ENCODE measurements at places on chromosomes 16 and 17. TPM values are rescaled to one million over a fixed set of nuclear protein-coding genes. Genes with fewer than 3 reads are reported as not detected.
A peak's percentile ranks its signal among the peaks of the same experiment; 100 is the strongest.

DNA sequence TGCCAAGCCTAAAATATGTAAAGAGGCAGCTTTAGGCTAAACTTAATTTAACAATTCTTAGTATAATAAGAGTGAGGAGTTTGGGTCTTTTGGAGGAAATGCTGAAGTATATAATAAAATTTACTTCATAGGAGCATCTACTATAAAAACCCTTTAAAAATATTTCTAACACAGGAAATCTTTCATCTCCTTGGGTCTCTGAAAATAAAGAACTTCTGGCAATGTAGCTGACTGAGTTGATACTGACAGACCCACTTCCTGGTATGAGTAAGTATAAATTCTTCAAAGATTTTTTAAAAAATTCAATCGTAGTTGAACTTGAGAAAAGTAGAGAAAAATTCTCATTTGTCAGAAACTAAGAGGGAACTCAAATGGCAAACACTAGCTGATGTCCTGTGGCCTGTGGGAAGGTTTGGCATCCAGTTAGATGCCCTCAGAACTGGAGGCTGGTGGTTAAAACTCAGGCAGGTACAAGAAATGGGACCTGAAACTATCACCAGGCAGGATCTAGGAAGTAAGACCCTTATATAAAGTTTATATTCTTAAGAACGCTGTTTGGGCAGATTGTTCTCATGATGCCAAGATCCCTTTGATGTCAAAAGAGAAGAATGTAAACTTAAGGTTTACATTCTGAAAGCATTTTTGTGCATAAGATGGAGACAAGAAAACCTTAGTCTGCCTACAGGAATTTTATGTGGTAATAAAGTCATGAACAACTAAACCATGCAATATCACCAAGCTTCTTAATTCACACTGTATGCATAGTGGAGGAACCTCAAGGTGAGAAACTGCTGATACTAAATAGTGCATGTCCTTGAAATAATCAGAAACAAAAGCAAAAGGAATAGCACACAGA, 6.2 kb downstream of the KRTAP4-6 start:
- peak; percentile 71 for DNase-seq

DNA sequence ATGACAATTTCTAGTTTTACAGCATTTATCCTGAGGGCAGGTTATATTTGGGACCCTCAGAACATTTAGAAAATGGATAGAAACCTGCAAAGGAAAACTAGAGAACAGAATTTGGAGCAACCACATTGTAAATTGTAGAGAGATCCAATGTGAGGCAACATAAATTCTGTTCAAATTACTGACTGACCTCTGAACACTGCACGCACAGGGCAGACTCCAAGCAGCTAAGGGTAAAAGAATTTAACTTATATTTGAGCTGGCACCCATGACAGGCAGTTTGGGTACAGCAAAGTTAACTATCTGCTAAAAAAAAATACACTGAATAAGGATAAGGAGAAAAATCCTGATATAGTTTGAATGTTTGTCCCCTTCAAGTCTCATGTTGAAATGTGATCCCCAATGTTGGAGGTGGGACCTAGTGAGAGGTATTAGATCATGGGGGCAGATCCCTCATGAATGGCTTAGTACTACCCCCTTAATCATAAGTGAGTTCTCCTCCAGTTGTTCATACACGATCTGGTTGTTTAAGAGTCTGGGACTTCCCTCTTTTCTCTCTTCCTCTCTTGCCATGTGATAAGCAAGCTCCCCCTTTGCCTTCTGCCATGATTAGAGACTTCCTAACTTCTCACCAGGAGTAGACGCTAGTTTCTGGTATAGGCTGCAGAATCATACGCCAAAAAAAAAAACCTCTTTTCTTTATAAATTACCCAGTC, 75.7 kb downstream of the FBXL20 start:
- DNase-seq: no peak

Gene EFCAB13
- 1.4 TPM for total RNA-seq

Gene ARHGDIG
- 0.36 TPM for total RNA-seq

Gene CD19
- not detected for total RNA-seq

GRCh38 chr16:60142619-60143347, 1408.7 kb upstream of the GOT2 start:
- no peak for DNase-seq

Gene CDH11
- total RNA-seq: 601 TPM

DNA sequence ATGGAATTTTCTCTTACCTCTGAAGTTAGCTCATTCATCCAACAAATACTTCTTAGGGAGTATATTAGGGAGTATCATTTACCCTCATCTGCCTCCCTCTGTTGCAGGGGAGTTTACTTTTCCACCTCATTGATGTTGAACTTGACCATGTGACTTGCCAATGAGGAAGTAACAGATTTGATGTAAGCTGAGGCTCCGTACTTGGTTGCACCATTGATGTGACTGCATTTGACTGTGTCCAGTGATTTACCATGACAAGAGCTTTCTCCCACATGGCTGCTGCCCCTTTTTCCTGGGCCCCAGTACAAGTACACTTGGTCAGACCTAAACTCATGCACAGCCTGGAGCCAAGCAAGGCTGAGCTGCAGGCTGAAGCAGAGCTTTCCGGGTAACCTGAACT, 81.6 kb upstream of the HS3ST2 start:
- DNase-seq: no peak

- DNase-seq: no peak
Observed at GRCh38 chr17:14458724-14459123, 157.8 kb downstream of the HS3ST3B1 start.

GRCh38 chr17:63178530-63178929, 212.5 kb downstream of the TANC2 start:
- peak; percentile 74 for DNase-seq

Gene KRT12
- not detected for total RNA-seq

DNA sequence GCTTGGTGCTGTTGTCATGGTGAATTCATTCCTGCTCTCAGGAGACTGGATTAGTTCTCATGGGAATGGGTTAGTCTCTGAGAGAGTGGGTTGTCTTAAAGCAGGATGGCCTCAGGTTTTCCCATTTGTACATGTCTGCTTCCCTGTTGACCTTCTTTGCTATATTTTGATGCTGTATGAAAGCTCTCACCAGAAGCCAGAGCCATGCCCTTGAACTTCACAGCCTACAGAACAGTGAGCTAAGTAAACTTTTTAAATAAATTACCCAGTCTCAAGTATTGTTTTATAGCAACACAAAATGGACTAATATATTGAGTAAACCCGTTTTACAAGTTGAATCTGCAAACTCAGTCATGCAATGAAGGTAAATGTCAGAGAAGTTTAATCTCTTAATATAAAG, 66.8 kb downstream of the CDRT15 start:
- DNase-seq: no peak

Gene TMEM220
- 1.1 TPM for total RNA-seq

- no peak for DNase-seq
Observed at GRCh38 chr17:63988741-63989621, 9.2 kb upstream of the PRR29 start.

DNA sequence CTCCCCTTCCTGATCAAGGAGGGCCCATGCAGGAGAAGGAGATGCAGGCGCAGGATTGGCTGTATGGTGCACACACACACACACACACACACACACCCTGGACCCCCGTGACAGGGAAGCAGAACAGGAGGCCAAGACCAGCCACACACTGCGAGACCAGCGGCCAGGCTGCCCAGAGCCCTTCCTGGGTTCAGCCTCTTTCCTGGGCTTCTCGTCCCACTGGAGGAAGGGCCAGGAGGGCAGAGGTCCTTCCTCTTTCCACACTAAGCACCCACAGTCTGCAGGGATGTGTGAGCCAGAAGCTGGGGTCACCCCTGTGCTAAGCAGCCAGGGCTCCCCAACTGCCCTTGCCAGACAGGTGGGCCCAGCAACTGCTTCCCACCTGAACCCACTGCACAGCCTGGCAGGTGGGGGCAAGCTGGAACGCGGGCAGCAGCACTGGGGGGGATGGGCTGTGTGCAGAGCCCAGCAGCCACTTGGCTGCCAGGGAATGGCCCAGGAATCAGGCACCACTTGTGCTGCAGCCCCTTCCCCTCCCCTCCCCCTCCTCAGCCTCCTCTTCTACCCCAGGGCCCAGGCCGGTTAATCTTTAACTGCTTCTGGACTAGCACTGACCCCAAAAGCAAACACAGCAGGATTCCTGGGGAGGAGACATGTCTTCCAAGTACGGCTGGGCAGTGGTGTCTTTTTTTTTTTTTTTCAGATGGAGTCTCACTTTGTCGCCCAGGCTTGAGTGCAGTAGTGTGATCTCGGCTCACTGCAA, 44.6 kb upstream of the SLC38A10 start:
- no peak for DNase-seq

- no peak for DNase-seq
Observed at GRCh38 chr16:54053891-54054820, 232.4 kb downstream of the IRX3 start.

DNA sequence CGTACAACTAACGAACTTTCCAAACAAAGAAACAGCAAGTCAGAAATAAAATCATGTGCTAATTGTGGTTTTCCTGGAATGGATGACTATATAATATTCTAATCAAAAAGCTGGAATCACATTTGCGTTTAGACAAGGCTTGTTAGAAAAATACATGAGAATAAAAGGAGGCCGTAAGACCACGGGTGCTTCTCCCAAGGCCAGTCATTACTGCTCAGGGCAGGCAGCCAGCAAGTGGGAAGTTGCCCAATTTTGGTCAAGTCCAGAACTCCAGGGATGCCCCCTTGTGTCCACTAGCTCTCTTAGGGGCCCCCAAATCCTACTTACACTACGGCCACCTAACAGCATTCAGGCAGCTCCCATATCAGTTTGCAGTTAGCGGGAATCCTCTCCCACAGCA, 25.9 kb upstream of the LYRM9 start:
- DNase-seq: no peak

Gene GDPD3
- total RNA-seq: under 0.01 TPM

GRCh38 chr16:58026705-58027160, 1.2 kb downstream of the MMP15 start:
- no peak for DNase-seq

GRCh38 chr17:61736438-61736837, 126.9 kb downstream of the BRIP1 start:
- no peak for DNase-seq

DNA sequence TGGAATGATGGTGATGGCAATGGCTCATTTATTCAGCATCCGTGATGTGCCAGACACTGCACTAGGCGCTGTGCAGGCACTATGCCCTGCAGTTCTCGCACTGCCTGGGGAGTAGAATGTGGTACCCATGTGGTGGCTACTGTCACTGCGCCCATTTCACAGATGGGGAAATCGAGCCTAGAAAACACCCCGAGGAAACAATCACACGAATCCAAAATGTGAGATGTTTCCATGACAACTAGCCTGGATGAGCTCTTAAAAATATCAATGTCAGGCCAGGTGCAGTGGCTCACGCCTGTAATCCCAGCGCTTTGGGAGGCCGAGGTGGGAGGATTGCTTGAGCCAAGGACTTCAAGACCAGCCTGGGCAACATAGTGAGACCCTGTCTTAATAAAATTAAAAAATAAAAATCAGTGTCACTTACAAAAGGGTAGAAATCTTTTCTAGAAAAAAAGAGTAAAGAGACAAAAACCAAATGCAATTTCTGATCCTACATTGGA, 57.9 kb upstream of the TNRC6A start:
- DNase-seq: no peak

DNA sequence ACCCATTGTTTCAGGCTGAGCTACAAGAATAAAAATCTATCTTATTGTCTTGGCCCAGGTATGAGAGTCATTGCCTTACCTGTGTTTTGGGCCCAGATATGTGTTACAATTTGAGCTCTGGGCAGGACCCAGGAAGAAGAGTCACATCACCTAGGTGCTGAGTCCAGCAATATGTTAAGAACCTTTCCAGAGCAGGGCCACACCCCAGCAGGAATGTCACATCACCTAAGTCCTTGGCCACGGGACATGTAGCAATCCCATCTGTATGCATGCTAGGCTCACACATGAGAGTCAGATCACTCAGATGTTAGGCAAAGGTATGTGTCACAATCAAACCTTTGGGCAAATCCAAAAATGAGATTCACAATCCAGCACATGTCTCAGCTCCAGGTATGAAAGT, 2103.5 kb downstream of the TP53TG3F start:
- no peak for DNase-seq

Gene SLFN14
- total RNA-seq: not detected

GRCh38 chr17:81380131-81380530, 15.1 kb upstream of the BAHCC1 start:
- DNase-seq: no peak

- DNase-seq: no peak
Observed at GRCh38 chr16:51166091-51166490, 15.0 kb upstream of the SALL1 start.

DNA sequence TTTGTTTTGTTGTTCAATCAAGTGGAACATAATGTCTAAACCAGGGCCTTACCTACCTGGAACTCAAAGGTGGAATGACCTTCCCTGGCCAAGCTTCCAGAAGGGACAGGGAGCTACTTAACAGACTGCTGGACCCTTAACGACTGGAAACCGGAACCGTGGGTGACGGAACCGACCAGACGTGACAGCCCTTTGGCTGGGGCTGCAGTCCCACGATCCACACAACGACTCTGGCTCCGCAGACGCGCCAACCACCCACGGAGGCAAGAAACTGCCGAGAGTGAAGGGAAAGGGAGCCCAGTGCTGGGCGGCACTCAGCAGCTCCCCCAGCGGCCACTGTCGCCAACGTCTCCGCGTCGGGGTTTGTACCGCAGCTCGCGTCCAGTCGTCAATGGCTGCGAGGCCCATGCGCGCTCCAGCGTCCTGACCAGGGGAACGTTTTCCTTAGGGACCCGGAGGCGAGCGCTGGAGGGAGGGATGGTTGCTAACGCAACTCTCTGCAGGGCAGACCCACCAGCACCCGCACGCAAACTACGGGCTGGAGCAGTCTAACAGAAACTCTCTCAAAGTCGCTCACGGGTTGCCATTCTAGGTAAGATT, 5.5 kb upstream of the KIF22 start:
- DNase-seq: peak; percentile 22

GRCh38 chr16:6034511-6034910, 936.9 kb upstream of the EEF2KMT start:
- DNase-seq: no peak

DNA sequence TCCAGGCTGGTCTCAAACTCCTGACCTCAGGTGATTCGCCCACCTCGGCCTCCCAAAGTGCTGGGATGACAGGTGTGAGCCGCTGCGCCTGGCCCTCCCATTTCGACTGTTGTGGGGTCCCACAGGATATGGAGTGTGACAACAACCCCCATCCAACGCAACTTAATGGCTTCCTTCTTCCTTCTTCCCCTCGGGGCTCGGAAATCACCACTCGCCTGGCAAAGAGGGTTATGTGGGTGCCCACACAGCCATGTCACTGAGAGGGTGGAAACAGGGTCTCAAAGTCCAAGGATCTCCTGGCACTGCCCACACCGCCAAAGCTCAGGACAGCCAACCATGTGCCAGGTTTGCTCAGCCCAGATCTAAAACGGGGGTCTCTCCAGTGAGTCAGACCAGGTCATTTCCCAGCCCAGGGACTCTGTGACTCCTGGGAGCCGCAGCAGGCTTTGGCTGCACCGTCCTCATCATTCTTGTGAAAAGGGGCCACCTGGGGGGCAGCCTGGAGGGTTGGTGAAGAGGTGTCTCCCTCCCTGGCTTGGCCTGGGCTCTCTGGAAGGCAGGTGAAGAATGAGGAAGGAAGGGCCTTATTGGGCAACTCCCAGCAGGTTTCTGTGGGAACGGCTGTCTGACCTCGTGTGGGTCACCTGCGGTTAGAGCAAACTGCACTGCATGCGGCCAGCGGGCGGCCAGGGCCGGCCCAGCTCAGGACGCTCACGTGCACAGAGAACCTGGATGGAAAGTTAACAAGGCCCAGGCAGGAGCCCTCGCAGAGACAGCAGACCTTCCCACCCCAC, 25.3 kb upstream of the LITAF start:
- no peak for DNase-seq

- peak; percentile 18 for DNase-seq
Observed at GRCh38 chr16:84043486-84044117, 1.0 kb upstream of the SLC38A8 start.

Data from IMR-90 (cell line).